Fibroblast of lung (primary cell): ENCODE measurements at places on chromosomes 6 and 20. TPM values are rescaled to one million over a fixed set of nuclear protein-coding genes. Genes with fewer than 3 reads are reported as not detected.
A peak's percentile ranks its signal among the peaks of the same experiment; 100 is the strongest.

- no peak for DNase-seq
These were observed 206.5 kb upstream of the PDE10A start for GRCh38 chr6:165869526-165869925.

SLC22A16 gene
- not detected in 2 replicates for polyA plus RNA-seq

- no peak for DNase-seq
These were observed 27.2 kb downstream of the CMTR1 start for GRCh38 chr6:37459981-37460800.

DNA sequence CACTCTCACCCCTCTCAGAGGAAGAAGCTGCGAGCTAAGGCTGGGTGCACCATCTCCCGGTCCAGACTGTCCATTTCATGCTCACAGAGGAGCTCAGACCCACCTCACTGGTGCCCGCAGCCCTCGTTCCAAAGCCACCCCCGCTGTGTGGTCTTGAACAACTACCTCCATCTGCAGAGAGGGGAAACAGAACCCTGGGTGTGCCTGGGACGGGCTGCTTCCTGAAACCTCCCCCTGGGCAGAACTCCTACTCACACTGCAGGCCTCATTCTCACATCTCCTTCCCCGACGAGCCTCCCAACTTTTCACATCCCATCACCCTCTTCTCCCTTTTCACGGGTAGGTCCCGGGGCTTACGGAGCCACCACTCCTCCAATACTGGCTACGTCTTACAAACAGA lies 18.1 kb downstream of the PMEPA1 start:
- no peak for DNase-seq

DNA sequence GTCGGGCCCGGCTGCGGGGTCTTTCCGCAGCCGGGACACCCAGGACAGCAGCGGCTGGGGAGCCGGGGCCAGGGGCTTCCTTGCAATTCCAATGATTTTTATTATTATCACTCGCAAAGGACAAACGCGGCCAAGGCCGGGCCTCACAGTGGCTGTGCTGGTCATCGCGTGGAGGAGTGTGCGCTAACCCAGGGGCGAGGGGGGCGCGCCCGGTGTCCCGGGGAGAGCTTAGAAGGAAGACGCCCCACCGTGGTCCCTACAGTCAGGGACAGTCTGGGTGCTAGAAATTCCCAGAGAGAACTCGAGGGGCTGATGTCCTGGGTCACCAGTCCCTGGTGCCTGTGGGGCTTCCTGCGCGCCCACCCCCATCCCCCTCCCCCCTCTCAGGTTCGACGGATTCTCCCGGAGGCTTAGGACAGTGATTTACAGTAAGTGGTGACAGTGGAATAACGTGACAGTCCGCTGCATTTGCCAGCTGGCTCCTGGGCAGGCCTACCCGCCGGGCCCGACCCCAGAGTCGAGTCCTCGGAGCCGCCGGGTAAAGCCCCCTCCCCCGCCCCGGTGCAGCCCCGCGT lies 9.5 kb downstream of the FOXC1 start:
- no peak for DNase-seq

GRCh38 chr6:33843131-33844121 lies 39.6 kb upstream of the MLN start:
- DNase-seq, result peak; percentile 37

- peak; percentile 62 for DNase-seq
These were observed 405 bp upstream of the RNF182 start for GRCh38 chr6:13924146-13924948.

VWA7 gene
- polyA plus RNA-seq, result 0.16 and 0.60 TPM in 2 replicates

DNA sequence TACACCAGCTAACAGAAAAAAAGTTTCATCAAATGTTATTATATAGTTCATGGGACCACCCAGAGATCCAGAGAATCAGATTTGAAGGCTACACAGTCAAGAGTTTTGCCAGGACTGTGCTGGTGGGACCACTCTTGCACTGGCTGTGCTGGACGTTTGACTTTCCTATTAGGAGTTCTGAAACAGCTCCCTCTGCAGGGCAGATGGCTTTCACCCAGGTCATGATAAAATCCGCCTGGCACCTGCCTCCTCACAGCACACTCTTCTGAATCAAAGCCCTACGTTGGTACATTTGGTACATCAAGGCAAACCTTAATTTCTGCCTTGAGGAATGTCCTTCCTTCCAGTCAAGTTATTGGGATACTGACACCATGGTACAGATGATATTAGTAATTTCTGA lies 302.1 kb downstream of the ZNF217 start:
- DNase-seq, result no peak

GRCh38 chr6:158868122-158868480 lies 48.9 kb upstream of the EZR start:
- no peak for DNase-seq

GFRA4 gene
- polyA plus RNA-seq, result not detected in 2 replicates

DNA sequence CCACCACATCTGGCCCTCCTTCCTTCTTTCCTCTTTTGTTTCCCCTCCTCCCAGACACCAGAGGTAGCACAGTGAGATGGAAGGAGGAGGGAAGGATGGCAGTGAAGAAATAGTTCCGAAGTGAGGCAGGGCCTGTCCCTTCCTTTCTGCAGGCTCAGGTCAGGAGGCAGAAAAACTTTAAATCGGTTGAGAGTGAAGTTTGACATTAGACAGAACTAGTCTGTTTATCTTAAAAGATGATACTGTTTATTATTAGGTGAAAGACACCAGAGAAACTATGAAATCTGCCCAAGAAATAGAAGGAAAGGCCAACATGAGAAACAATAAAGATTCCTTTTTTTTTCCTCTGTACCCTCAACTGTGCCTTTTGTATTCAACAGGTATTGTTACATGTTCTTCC lies 670.3 kb downstream of the UTRN start:
- DNase-seq, result no peak

GRCh38 chr6:135282395-135282794 lies 101.3 kb downstream of the MYB start:
- no peak for DNase-seq

GRCh38 chr20:46347841-46348803 lies 39.8 kb upstream of the CDH22 start:
- DNase-seq, result no peak

WRNIP1 gene
- 29.7 and 32.4 TPM in 2 replicates for polyA plus RNA-seq

PDRG1 gene
- 14.0 and 14.5 TPM in 2 replicates for polyA plus RNA-seq

DNA sequence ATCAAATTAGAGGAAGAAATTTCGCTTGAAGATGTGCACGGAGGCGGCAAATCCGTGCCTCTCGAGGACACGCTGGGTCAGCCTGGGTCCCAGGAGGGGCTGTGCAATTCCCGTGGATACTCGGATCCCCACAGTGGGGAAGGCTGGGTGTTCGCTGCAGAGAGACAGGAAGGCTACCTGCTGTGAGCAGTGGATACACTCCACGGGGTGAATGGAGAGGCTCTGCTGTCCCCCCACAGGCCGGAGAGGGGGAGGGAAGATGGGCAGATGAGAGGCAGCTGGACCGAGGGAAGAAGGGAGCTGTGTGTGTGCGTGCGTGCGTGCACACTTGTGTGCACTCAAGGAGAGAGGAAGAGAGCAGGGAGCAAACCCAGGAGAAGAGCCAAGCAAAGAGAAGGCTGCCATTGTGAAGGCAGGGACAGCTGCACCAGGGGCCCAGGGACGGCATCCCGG lies 57.3 kb downstream of the SULF2 start:
- no peak for DNase-seq

GRCh38 chr6:34229877-34230276 lies 6.8 kb upstream of the HMGA1 start:
- no peak for DNase-seq

DNA sequence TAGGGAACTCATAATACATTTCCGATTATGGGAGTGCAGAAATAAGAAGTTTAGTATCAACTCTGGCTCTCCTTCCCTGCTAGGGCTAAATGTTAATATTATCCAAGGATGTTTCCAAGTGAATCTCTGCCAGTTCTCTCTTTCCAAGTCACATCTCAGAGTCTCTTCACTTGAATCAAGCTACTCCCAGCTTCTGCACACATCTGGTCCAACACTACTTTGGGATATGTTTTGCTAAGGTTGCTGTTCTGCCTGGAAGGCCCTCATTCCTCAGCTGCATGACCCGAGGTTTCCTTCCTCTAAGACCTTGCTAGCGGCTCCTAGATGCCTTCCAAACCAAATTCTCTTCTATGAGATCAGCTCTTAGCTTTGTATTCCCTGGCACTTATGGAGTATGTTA lies 331.8 kb downstream of the GJA1 start:
- DNase-seq, result no peak

C20orf202 gene
- not detected in 2 replicates for polyA plus RNA-seq

RIN2 gene
- polyA plus RNA-seq, result 24.3 and 30.2 TPM in 2 replicates

THBD gene
- 0.99 and 4.9 TPM in 2 replicates for polyA plus RNA-seq

DNA sequence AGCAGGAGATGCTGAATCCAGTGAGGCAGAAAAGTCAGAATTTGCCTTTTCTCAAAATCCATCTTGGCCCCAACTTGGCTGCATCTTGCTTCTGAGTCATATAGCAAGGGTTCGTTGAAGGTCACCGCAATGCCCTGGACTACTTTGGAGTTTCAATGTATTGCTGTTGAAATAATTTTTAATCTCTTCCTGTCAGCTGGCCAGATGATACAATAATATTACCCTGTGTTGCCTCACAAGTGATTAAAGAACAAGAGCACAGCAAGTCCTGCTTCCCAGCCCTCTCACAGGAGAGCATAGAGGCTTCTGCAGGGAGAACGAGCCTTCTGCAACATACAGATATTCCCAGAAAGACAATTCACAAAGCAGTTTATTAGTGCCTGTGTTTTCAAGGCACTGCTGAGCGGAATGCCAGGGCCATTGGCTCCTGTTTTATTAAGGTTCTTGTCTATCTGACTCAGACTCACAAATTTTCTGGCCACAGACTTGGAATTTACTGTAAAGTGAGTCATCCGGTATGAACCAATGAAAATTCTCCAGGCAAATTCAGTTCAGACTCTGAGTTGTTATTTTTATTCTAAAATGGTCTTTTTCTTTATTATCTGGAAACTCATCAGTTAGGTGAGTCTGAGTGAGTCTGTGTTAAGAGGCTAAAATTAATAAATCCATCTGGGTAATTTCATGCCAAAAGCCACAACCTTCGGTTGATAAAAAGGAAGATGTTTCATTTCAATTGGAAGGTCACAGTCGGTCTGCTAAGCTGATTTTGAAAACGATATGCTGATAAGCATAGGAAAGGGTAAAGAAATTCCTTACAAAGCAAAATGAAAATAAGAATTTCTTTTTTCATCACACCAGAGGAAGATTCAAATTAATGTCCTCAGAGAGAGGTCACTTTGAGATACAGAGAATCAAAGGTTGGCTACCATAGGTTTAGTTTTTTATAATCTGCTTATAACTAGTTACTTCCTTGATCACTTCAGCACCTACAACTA lies 289.4 kb upstream of the STXBP5 start:
- peak; percentile 98 for DNase-seq

RAD21L1 gene
- polyA plus RNA-seq, result 0.10 and 0.16 TPM in 2 replicates

DNA sequence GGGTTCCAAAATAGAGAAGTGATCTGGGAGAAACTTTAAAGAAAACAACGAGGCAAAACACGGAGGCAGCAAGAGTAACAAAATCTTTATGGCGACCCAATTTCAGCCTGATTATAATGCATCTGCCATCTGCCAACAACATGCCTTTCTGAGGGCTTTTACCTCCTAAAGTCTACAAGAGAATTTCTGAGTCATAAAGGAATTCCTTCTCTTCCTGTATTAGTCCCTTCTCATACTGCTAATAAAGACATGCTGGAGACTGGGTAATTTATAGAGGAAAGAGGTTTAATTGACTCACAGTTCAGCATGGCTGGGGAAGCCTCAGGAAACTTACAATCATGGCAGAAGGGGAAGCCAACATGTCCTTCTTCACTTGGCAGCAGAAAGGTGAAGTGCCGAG lies 226.6 kb downstream of the HACE1 start:
- peak; percentile 45 for DNase-seq

CCM2L gene
- polyA plus RNA-seq, result not detected in 2 replicates

DNA sequence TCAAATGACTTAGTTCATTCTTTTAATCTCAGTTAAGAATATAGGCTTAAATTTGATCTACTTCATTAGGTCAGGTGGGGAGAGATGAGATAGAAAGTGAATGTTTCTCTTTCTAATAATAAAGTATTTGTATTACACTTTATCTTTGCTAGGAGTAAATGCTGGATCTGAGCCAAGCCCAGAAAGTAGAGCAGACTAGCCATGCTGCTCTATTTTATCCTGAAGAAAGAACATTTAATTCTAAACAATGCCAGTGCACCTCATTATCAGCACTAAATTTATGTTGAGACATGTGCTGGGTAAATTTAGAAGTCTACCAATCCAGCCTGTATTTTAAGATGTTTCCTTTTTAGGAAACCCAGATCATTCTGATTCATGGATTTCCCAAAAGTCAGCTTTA lies 43.5 kb downstream of the AKIRIN2 start:
- DNase-seq, result peak; percentile 21

DNA sequence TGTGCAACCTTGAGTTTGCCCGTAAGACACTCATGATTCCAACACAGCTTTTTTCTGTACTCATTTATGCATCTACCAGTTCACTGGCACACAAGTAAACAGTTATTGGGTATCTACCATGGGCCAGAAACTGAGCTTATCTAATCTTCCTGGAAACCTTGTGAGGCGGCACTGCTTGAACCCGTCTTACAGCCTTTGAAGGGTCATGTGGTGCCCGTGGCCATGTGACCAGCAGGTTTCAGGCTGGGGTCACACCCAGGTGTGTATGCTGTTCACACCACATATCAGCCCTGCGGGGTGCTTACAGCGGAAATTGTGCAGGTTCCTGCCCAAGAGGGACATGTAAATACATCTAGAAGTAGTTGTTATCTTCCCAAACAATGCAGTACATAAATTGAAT lies 6.1 kb downstream of the THBD start:
- DNase-seq, result no peak

SAMD3 gene
- 1.5 and 3.9 TPM in 2 replicates for polyA plus RNA-seq

GRCh38 chr20:25309395-25310267 lies 61.7 kb downstream of the PYGB start:
- DNase-seq, result peak; percentile 79

DNA sequence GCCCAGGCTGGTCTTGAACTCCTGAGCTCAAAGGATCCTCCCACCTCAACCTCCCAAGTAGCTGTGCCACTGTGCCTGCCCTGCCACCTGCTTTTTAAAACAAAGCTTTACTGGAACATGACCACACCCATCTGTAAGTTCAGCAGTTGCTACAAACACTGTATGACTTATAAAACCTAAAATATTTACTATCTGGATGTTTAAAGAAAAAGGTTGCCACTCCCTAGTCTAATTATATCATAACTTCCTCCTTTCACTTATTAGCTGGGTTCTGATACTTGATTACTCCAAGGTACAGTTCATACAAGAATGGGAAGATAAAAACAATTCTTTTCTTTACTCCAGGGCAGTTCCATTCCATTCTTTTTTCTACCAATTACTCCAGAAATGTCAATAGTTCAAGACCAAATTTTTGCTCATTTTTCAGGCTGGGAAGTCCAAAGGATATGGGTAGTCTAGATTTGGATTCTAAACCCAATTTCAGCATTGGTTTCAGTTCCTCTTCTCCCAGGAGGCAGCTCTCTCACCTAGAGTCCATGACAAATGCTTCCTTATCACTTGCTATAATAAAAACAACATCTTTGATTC lies 63.1 kb downstream of the SEC63 start:
- peak; percentile 42 for DNase-seq

DNA sequence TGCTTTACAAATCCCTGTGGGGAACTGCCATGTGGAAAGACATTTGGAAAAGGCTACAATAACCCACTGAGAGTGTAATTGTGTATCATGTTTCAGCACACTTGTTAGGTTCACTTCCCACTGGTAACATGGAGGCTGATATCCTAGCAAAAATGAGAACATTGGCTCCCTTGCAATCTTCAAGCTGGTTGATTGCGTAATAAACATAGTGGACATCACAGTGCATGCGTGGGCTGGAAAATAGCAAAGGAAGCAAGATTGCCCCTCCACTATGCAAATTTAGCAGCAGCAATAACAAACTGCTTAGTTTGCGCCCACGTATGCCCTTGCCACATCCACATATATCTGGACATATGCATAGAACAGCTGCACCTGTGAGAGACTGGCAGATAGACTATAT lies 410.2 kb downstream of the MEI4 start:
- no peak for DNase-seq

EFCAB8 gene
- polyA plus RNA-seq, result not detected in 2 replicates

GRCh38 chr20:9508696-9509178 lies 5.7 kb upstream of the LAMP5 start:
- DNase-seq, result no peak
